ENCODE measurements at places on chromosomes 7 and 10. TPM values are rescaled to one million over a fixed set of nuclear protein-coding genes. Genes with fewer than 3 reads are reported as not detected.

Gene KDM7A
- total RNA-seq = 27.9 TPM

Gene FKBP6
- total RNA-seq = not detected

Gene FXYD4
- not detected for total RNA-seq

Gene PLEKHS1
- not detected for total RNA-seq

Gene GSDME
- total RNA-seq = 7.3 TPM

Gene TUBAL3
- total RNA-seq = not detected

Gene LFNG
- total RNA-seq = 8.0 TPM

Gene PAX4
- total RNA-seq = not detected

Gene WEE2
- not detected for total RNA-seq

Gene PLAU
- 100 TPM for total RNA-seq

Gene HABP2
- not detected for total RNA-seq

Gene PDK4
- total RNA-seq = 316 TPM

Gene TMEM60
- total RNA-seq = 8.7 TPM

Gene GRK5
- 90.2 TPM for total RNA-seq

Gene H2BK1
- total RNA-seq = not detected

Gene TMEM26
- 0.27 TPM for total RNA-seq

Gene FAM25A
- not detected for total RNA-seq

Gene SLC39A12
- 0.14 TPM for total RNA-seq

Gene SFRP4
- 53.3 TPM for total RNA-seq
